ENCODE measurements at places on chromosomes 13 and 19. TPM values are rescaled to one million over a fixed set of nuclear protein-coding genes. Genes with fewer than 3 reads are reported as not detected.

Gene NPAS1
- polyA plus RNA-seq: 2.6 TPM

Gene NAT14
- polyA plus RNA-seq: 34.8 TPM

Gene UCHL3
- polyA plus RNA-seq: 39.7 TPM

Gene GPR12
- polyA plus RNA-seq: not detected

Gene GPC6
- 23.0 TPM for polyA plus RNA-seq

Gene ZSWIM9
- polyA plus RNA-seq: 0.61 TPM

Gene FCER2
- polyA plus RNA-seq: not detected

Gene CEACAM4
- polyA plus RNA-seq: not detected

Gene C19orf44
- 3.4 TPM for polyA plus RNA-seq

Gene SLC15A1
- not detected for polyA plus RNA-seq

Gene BEST2
- polyA plus RNA-seq: not detected

Gene ZSCAN1
- polyA plus RNA-seq: not detected

Gene PCDH20
- not detected for polyA plus RNA-seq

Gene SIGLEC5
- not detected for polyA plus RNA-seq

Gene CRX
- not detected for polyA plus RNA-seq

Gene ZNF737
- polyA plus RNA-seq: 5.0 TPM

Gene ZNF548
- polyA plus RNA-seq: 13.3 TPM

Gene FAM83E
- polyA plus RNA-seq: 0.16 TPM

Gene MAMSTR
- 0.86 TPM for polyA plus RNA-seq

Gene PRX
- polyA plus RNA-seq: 2.4 TPM

Gene ZNF540
- 0.65 TPM for polyA plus RNA-seq
